ENCODE measurements at places on chromosomes 6 and 20. TPM values are rescaled to one million over a fixed set of nuclear protein-coding genes. Genes with fewer than 3 reads are reported as not detected.

- no peak for DNase-seq
These were observed 86.6 kb upstream of the TOP1 start for GRCh38 chr20:40942006-40942405.

DNA sequence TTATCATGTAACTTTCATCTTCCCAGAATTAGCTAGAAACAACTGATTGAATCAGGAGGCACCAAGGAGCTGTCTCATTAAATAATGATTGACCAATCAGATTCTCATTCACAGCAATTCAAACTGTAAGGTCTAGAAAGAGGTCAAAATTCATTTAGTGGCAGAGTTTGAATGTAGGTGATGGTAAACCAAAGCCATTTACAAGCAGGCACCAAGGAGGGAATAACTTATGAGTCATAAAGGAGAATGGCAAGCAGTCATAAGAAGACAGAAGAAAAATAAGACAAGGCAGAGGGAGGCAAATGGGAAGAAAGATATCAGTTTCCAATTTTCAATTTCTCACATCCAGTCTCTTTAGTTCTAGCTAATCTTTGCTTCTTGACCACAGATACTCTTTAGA lies 52.9 kb upstream of the DEFB112 start:
- no peak for DNase-seq

DNA sequence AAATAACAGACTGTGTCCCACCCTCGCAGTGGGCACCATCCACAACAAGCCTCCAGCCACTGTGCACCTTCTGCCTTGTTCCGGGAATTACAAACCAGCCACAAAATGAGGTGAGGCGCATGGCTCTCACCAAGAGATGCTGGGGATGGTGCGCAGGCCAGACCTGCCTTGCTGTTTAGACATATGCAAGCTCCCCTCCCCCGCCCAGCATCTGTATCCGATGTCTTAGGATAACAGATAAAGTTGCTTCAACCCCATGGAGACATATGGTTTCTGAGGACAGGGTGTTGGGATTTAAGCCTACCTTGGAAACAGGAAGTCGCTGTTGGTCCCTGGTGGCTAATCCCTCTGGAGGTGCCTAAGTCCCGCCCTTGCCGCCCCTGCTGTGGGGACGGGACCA lies 50.4 kb upstream of the MPC1 start:
- no peak for DNase-seq

- no peak for DNase-seq
These were observed 25.5 kb upstream of the CST1 start for GRCh38 chr20:23776067-23776771.

Gene TMEM244
- not detected for total RNA-seq

Gene APOM
- total RNA-seq: 5.1 TPM

Gene SCRT2
- not detected for total RNA-seq

Gene DEFB125
- not detected for total RNA-seq
